ENCODE measurements at places on chromosomes 16 and 17. TPM values are rescaled to one million over a fixed set of nuclear protein-coding genes. Genes with fewer than 3 reads are reported as not detected.

- no peak for DNase-seq
Measured at GRCh38 chr17:50329716-50330115, 16.2 kb upstream of the XYLT2 start.

DNA sequence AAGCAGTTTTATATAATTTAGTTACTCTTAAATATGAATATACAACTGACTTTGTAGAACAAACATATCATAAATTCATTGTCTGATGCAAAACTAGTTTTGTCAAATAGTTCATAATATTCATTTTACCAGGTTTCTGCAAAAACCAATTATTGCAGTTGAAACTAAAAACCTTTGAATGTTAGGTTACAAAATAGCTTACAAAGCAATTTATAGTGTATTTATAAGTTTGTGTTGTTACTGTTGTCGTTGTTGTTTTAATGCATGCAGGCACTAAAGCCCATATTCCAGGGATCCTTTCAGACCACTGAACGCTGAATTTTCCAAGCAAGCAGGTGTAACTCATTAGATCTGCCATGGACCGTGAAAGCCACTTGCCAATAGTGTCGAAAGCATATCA is 427.6 kb downstream of the ZFHX3 start:
- no peak for DNase-seq

SPATA22 gene
- not detected for total RNA-seq

DNA sequence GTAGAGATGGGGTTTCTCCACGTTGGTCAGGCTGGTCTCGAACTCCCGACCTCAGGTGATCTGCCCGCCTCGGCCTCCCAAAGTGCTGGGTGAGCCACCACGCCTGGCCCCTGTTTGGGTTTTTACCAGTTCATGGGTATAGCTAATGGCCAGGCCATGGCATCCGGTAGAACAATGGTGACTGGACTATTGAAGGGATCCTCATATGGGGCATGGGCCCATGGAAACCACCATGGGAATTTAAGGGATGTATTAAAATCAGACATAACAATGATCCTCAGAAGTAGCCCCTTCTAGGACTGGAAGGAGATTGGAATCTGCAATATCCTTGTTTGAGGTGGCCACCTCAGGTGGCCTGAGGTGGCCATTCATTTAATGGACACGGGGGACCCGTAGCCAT is 17.5 kb upstream of the GUCY2D start:
- DNase-seq = no peak

All from esophagus squamous epithelium (tissue), 5 donors.